ENCODE measurements at places on chromosomes 16 and 17. TPM values are rescaled to one million over a fixed set of nuclear protein-coding genes. Genes with fewer than 3 reads are reported as not detected.
A peak's percentile ranks its signal among the peaks of the same experiment; 100 is the strongest.

Gene DYNLRB2
- total RNA-seq = not detected

Gene SHCBP1
- 66.0 TPM for total RNA-seq

Gene KRTAP2-2
- total RNA-seq = not detected

GRCh38 chr17:43319293-43320124 lies 79.3 kb upstream of the ARL4D start:
- DNase-seq = no peak

GRCh38 chr17:80892019-80892855 lies 99.4 kb upstream of the CHMP6 start:
- DNase-seq = peak; percentile 98

DNA sequence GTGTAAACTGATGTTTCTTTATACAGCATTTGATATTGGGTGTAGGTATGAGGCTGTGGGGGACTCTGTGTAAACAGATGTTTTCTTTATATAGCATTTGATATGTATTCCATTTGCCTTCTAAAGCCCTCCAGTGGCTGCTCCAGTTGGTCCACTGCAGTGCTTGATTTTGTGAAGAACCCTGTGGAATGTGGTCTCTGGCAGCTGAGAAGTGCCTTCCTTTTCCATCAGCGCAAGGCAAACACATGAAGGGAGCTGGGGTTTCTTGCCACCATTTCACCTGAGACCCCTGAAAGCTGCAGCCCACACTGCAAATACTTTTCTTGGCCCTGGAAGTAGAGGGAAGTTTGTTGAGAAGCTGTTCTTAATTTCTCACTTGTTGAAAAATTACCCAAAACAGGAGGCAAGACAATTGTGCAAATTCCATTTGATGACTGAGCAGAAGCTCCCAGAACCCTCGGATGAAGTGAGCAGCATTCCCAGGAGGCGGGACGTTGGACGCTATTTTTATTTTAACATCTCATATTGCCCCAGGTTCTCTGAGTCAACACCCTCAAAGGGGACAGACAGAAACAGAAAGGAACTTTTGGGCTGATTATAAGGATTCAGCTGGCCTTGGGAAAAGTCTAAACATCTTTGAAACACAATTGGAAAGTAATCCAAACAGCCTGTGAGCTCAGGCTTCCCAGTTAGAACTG lies 158.5 kb upstream of the RPH3AL start:
- DNase-seq = peak; percentile 40

DNA sequence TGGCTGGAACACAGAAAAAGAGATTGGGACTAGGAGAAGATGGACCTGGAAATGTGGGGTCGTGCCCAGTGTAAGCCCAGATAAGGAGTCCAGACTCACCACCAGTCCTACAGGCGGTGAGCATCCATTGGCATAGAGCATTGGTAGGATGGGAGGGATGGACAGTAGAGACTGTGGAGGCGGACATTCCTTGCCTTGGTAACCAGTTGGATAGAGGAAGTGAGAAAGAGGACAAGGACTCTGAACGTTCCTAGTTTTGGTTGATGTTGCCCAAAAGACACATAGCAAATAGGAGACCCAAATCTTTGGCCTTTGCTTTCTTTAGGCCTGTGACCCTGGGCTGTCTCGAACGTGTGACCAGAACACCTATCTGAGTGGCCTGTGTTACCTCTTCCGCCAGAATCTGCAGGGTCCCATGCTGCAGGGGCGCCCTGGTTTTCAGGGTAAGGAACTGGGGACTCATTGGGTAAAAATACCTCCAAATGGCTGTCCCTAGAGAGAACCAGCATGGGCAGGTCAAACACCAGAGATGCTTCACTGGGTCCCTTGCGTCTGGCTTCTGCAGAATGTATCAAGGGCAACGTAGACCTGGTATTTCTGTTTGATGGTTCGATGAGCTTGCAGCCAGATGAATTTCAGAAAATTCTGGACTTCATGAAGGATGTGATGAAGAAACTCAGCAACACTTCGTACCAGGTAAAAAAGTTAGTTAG lies 6.4 kb downstream of the ITGAL start:
- no peak for DNase-seq
